Activated naive CD4-positive, alpha-beta T cell treated with anti-CD3 and anti-CD28 coated beads for 36 hours (primary cell): ENCODE measurements at places on chromosomes 6 and 20.
A peak's percentile ranks its signal among the peaks of the same experiment; 100 is the strongest.

DNA sequence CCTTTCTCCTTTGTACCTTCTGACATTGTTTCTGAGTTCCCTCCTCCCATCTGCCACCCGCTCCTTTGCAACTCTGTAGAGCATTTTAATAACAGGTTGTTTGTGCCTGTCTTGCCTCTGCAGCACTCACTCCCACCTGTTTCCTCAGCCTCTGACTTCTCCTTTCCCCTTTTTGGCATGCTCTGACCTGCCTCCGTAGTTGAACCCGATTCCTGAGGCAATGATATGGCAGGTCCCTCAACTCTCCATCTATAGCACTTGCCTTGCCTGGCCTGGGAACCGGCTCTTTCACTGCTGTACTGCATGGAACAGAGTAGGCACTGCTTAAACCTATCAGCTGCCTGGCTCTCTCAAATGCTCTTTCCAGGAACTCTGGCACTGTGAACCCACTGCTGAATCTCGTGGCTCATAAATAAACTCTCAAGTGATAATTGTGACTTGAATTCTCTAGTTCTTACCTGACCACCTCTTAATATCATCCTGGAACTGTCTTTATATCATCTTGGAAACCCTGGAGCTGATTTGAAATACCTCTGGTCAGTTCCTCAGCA, 50.3 kb downstream of the UTRN start:
- DNase-seq = no peak

GRCh38 chr6:52552278-52552643, 24.6 kb downstream of the TRAM2 start:
- DNase-seq = no peak

- no peak for DNase-seq
Observed at GRCh38 chr6:167849846-167850459, 23.2 kb downstream of the AFDN start.

DNA sequence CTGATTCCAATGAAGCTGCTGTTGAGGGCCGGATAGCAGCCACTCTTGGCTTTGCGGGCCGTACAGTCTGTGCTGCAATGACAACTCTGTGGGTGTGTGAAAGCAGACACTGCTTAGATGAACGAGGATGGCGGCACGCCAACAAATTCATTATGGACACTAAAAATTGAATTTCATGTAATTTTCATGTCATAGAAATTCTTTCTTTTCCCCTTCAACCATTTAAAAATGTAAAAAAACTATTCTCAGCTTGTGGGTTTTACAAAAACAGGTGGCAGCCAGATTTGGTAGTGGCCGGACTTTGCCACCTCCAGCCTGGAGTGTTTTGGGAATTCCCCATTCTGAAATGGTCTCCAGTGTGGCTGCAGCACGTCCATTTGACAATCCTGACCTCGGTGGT, 26.0 kb downstream of the MAS1 start:
- no peak for DNase-seq

GRCh38 chr20:2599288-2600006, 53.0 kb upstream of the NOP56 start:
- no peak for DNase-seq

DNA sequence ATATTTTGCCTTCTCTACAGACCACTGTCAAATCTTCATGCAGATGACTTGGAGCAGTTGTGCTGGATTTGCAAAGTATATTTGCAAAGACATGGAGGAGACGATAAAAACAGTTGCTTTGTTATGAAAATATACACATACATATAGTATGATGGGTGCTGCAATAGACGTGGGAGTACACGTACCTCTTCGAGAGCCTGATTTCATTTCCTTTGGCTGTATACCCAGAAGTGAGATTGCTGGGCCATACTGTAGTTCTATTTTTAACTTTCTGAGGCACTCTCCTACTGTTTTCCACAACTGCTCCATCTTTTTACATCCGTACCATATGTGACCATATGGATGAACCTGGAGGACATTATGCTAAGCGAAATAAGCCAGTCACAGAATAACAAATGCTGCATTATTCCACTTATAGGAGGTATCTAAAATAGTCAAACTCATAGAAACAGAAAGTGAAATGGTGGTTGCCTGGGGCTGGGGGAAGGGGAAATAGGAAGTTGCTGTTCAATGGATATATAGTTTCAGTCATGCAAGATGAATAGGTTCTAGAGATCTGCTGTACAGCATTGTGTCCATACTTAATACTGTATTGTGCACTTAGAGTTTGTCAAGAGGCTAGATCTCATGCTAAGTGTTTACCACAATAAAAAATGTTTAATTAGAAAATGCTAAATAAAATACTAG, 223.8 kb downstream of the HAO1 start:
- DNase-seq = no peak

DNA sequence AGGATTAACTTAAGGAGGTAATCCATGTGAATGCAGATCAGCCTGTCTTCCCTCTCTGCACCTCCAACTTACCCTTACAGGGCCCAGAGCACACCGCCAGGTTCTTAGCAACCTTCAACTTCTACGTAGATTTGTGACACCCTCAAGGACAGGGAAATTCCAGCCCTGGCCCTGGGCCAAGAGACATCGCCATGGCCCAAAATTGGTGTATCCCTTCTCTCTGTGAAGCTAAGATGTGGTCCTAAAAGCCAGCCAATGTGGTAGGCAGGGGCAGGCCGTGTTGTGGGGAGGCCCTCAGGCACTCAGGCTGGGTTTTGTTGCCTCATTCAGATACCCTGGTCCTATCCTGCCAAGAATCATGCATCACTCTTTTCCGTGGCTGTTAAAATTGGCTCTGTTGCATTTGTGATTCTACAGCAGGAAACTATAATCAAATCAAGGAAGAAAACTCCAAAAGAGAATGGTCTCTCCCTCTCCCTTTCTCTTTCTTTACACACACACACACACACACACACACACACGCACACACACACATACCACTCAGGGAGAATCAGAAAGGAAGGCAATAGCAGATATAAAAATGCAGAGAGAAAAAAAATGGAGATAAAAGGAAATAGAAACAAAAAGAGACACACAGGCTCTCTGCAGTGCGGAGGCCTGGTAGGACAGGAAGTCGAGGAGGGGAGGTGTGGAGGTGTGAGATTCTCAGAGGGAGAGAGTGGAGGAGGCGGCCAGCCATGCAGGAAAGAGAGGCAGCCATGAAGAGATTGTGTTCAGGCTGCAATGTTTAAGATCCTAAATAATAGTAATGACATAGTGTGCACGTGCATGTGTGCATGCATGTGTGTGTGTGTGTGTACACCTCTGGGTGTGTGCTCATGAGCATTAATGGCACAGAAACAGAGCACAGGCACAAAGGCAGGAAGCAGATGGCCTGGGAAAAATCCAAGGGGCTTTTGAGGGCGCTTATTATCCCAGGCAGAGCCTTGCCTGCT, 201.8 kb upstream of the LRFN2 start:
- DNase-seq = peak; percentile 74

- DNase-seq = no peak
Observed at GRCh38 chr6:36739947-36740817, 42.6 kb downstream of the RAB44 start.

DNA sequence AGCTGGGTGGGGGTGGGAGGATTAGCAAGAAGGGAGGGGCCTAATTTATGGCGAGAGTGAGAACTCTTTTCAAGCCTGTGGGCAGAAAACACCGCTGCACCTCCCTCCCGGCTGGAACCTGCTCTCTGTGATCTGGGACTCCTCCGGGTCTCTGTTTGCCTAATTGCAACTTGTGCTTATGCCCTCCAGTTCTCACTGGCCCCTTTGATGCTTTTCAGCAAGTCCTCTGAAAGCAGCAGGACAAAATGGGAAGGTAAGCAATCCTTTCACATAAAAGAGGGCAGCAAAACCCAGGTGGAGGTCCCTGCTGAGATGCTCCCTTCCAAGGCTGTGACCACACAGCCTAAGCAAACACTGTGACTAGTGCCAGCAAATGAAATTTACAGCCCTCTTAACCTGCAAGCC, 523.0 kb upstream of the FLRT3 start:
- DNase-seq = no peak

GRCh38 chr20:63626424-63627128, at the start of gene GMEB2:
GMEB2 (minus strand) TSS chr20:63627101; CDS start chr20:63619397, 7,704 bp downstream.
- peak; percentile 70 for DNase-seq

GRCh38 chr6:92521553-92521952, 897.8 kb downstream of the EPHA7 start:
- no peak for DNase-seq
